ENCODE measurements at places on chromosomes 1 and 21.

DNA sequence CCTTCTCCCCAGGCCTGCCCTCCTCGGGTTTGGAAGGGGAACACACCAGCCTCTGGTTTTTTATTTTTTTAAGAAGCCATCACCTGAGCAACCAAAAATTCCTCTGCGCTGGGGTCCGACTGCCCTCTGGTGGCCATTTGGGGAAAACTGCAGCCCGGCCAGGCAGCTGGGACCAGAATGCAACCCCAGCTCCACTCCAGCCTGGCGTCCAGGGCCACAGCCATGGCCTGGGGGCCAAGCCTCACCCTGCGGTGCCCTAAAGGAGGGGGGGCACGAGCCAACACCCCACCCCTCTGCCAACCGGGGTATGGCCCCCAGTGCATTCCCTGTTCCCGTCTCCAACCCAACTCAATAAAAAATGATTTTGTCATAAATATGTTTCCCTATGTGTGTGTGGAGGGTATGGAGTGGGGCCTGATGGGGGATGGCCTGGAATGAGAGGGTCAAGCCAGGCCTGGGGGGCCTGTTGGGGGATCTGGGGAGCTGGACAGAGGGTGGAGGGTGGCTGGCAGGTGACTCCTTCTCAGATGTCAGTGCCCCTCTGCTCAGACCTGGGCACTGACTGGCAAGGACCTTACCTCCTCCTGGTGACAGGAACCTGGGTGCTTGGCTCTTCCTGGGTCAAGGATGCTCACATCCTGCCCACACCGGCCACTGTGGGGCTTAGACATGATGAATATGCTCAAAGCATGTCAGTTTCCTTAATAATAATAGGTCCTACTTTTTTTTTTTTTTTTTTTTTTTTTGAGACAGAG is 3.2 kb downstream of the GPR3 start:
- peak; percentile 46 for DNase-seq

- no peak for DNase-seq
Measured at GRCh38 chr1:153389401-153389800, 1.5 kb downstream of the S100A8 start.

GRCh38 chr1:223802032-223802431 is 43.7 kb downstream of the TP53BP2 start:
- no peak for DNase-seq

GRCh38 chr1:158286941-158287346 is 2.8 kb upstream of the CD1C start:
- DNase-seq: no peak

DNA sequence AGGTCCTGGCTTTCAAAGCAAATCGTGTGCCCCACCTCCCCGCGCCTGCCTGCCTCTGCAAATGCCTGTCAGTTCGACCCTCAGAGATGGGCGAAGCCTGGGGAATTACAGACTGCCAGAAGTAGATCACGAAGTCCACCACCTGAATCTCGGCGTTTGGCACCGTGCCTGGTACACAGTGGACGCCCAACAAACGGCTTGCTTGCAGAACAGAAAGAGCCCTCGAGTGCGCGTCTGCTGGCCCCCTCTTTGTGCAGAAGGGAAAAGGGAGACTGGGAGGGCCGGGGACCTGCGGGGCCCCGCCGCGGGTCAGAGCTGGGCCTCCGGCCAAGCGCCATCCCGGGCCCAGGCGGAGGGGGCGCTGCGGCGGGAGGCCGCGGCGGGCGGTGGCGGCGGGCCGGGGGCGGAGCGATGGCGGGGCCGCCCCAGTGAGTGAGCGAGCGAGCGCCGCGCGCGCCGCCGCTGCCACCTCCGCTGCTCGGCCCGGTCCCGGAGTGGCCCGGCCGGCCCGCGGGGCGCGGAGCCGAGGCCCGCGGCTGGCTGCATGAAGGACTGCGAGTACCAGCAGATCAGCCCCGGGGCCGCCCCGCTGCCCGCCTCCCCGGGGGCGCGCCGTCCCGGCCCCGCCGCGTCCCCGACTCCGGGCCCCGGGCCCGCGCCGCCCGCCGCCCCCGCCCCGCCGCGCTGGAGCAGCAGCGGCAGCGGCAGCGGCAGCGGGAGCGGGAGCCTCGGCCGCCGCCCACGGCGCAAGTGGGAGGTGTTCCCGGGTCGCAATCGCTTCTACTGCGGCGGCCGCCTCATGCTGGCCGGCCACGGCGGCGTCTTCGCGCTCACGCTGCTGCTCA is at the start of gene ZDHHC18:
TSS of gene ZDHHC18 (plus strand) at position 428 of the 845 bp plus-strand sequence. CDS start at position 545, 117 bp downstream.
- DNase-seq: peak; percentile 42

DNA sequence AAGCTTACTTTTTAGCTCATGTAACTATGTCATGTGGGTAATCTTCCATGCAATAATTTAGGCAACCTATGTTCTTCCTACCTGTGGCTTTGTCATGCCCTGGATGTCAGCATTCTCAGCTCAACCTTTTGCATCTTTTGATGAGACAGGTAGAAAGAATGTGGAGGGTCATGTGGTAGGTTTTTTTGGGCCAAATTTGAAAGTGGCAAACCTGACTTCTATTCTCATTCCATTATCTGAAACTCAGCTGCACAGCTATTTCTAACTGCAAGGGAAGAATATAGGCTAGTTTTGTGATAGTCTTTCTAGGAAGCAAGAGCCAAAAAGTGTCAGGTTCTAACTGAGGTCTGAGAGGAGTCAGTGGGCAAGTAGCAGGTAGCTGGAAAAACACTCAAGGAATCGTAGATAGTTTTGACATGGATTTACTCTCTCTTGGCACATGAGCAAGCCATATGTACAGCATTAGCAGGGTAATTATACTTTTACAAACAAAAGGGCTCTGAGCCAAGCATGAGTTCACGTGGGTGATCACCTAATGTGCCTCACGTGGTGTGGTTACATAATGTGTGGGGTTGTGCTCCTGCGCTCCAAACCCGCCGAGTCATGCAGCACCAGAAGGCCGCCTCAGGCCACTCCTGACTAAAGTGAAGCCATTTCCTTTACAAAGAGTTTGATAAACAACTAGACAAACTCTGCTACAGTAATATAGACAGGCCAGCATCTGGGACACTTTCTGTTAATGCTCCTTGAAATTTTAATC is 1013.8 kb downstream of the PLA2G4A start:
- DNase-seq: no peak

- DNase-seq: peak; percentile 60
Measured at GRCh38 chr1:186502087-186502486, 41.2 kb upstream of the PDC start.

DNA sequence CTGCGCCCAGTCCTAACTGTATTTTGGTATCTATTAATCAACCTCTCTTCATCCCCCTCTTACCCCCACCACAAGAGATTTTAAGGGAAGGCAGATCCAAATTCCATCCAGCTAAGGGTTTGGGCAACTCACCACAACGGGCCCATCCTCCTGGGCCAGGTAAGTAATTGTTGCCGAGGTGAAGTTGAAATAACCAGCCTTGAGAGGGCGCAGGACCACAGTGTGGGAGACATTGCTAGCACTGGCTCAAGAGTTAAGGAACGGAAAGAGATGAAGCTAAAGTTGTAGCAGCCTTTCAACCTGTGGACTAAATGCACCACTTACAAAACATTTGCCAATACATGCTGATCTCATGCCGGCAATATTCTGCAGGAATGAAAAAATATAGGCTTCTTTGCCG is 5.9 kb downstream of the SSR2 start:
- no peak for DNase-seq

- DNase-seq: no peak
Measured at GRCh38 chr1:160905617-160905989, 20.6 kb upstream of the ITLN1 start.

DNA sequence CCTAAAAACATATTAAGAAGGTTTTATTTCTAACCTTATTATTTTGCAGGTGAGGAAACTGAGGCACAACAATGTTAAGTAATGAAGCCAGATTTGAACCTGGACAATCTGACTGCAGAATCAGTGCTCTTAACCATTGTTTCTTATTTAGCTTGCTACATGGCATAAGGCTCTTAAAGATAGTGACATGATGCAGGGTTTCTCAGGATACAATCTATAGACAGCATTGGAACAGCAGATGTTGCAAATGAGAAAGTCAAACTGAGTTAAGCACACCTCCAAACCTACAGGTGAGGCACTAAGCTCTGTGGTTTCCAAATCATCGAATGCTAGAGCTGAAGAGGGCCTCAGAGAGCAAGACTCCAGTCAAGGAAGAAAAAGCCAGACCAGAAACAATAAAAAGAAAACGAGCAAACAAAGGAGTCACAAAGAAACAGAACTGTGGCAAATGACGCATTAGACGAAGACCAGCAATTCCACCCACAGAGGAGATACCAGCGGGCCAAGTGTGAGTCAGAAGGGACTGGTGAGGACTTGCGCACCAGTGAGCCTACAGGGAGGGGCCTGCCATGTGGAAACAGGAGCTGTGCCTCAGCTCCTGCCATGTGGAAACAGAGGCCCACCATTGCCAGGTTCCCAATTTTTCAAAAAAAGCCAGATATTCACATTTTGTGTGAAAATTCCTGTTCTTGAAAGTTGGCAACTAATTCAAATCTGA is 14.4 kb downstream of the CD58 start:
- DNase-seq: peak; percentile 71

DNA sequence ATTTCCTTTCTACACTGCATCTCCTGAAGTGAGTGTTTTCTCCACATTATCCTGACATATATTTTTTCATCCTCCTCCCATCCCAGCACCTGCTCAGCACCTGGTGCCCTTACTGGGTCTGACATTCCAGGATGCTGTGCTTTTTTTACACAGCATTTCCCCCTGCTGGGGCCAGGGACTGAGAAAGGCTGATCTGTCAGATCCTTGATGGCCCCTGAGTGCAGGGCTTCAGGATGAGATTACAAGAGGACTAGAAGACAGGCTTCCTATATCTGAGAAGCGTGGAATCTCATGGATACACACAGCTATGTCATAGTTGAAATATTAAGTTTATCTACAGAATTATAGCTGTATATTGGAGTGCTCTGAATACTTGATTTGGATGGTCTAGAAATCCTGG is 24.4 kb downstream of the RCAN1 start:
- no peak for DNase-seq

DNA sequence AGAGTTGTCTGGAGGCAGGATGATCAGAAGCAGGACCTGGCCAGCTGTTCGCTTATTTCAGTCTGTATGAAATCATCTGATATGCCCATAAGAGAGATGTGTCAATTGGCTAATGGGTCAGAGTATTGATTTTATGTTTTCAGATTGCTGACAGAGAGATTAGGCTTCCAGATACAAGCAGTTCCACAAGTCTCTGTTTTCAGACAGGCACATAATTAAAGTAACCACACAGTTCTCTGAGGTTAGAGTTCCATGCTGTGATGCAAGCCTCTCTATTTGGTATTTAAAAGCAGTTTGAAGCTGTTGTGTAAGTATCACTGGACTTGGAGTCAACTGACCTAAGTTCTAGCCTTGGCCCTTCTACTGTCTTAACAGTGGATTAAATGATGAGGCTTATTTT is 50.1 kb downstream of the ATF6 start:
- DNase-seq: peak; percentile 66

DNA sequence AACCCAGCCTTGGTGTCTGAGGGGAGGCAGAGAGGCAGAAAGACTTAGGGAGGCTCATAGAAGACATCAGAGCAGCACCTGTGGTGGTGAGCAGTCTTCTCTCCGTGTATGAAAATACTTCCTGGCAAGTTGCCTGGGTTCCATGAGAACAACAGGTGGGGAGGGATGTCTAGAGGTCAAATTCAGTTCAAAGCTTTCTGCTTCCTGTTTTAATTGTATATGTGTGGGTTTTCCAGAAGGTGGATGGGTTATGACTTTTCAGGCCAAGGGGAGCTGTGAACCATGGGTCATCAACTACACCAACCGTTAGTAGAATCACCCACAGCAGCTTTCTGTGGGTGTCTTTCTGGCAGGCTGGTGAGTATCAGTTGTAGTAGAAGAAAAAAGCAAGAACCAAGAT is 4.1 kb upstream of the FCRL2 start:
- no peak for DNase-seq

DNA sequence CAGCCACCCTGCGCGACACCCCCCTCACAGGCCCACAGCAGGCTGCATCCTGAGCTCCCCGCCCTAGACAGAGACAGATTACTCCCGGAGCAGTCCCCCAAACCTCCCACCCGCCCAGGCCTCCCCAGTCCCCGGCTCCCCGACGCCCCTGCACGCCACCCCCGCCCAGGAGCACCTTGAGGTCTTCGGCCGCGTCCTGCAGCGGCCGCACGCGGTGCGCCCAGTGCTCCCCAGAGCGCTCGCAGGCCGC is 731 bp downstream of the TRIM11 start:
- no peak for DNase-seq

- DNase-seq: peak; percentile 53
Measured at GRCh38 chr1:39105841-39106765, 80.0 kb downstream of the NDUFS5 start.

- DNase-seq: no peak
Measured at GRCh38 chr21:46024141-46024540, 42.6 kb downstream of the COL6A1 start.

- DNase-seq: no peak
Measured at GRCh38 chr1:30179942-30180543, 543.3 kb downstream of the MATN1 start.

DNA sequence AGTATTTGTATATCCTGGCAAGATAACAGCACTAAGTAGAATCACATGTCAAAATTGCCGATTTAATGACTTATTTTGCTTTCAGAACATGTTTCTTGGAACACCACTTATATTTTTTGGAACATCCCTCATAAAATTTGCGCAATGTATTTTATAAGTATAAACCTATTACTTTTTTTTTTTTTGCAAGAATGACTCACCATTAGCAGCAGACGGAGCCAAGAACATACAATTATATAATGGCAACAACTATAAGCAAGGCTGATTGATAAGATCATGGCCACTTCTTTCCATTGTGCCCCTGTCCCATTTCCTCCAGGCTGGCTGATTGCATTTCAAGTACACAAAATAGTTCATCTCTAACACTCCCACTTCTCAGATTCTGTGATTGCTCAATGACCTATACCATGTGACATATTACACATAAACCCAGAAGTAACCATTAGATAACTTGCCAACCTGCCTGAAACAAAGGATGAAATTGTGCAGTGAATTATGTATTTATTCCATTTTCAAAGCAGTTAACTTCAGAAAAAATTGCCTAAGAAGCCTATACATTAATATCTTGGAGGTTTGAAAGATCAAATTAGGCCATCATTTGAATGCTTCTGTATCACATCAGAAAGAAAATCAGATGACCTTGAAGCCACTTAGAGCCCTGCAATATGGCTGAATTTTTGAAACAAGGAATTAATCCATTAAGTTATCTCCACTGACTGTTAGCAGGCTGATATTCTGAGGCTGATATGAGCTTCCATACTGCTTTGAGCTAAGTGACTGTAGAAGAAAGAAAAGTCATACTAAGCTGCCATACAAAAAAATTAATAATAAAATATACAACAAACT is 77.8 kb upstream of the PRMT6 start:
- DNase-seq: peak; percentile 90

DNA sequence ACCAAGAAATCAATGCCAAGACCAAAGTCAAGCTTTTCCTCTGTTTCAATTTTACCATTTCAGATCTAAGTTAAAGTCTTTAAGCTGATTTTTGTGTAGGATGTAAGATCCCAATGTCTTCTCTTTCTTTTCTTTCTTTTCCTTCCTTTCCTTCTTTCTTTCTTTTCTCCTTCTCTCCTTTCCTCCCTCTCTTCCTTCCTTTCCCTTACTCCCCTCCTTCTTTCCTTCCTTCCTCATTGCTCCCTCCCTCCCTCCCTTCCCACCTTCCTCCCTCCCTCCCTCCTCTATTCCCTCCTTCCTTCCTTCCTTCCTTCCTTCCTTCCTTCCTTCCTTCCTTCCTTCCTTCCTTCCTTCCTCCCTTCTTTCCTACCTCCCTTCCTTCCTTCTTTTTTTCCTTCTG is 197.5 kb downstream of the KCNT2 start:
- no peak for DNase-seq

- DNase-seq: no peak
Measured at GRCh38 chr1:61330571-61330970, 248.2 kb downstream of the NFIA start.

GRCh38 chr1:19401535-19401889 is 83.8 kb downstream of the CAPZB start:
- no peak for DNase-seq
